ENCODE measurements at places on chromosomes 7 and 10.

GRCh38 chr10:95445837-95446486 is 115.2 kb downstream of the SORBS1 start:
- no peak for DNase-seq

DNA sequence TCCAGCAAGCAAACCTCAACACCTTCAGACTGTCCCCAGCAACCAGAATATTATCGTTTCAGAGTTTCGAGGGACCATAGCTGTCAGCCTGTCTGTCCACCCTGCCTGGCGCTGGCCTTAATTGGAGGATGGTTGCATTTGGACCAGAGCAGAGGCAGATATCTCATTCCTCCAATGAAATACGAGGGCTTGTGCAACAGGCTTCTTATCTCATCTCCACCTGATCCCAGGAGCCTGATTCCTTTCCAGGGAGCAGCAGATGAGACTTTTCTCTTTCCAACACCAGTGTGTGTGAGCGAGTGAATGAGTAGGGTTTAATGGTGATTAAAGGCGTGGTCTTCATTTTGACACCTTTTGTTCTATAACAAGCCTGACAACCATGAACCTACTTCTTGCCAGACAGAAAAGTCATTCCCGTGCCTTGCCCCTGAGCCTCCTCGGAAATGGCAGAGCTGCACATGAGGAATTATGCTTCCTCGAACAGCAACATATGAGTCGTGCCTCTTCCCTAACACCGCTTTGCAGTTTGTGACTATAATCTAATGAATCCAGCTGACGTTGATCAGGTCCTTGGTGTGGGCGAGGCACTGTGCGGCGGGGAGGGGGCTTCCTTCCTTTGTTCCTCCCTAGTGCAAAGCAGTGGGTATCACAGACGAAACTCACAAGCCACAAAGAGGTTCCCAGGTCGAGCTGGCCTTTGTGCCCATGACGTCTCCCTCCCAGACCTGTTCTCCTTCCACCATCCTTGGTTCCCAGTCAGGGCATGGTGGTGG is 147.4 kb downstream of the CUX1 start:
- no peak for DNase-seq

GRCh38 chr7:41142904-41143473 is 559.9 kb downstream of the INHBA start:
- DNase-seq = no peak

GRCh38 chr10:110209454-110209925 is 2.1 kb downstream of the MXI1 start:
- no peak for DNase-seq

GRCh38 chr10:86253091-86254072 is 113.2 kb downstream of the GRID1 start:
- DNase-seq = no peak

- no peak for DNase-seq
These were observed 41.9 kb downstream of the RNLS start for GRCh38 chr10:88541116-88541626.

DNA sequence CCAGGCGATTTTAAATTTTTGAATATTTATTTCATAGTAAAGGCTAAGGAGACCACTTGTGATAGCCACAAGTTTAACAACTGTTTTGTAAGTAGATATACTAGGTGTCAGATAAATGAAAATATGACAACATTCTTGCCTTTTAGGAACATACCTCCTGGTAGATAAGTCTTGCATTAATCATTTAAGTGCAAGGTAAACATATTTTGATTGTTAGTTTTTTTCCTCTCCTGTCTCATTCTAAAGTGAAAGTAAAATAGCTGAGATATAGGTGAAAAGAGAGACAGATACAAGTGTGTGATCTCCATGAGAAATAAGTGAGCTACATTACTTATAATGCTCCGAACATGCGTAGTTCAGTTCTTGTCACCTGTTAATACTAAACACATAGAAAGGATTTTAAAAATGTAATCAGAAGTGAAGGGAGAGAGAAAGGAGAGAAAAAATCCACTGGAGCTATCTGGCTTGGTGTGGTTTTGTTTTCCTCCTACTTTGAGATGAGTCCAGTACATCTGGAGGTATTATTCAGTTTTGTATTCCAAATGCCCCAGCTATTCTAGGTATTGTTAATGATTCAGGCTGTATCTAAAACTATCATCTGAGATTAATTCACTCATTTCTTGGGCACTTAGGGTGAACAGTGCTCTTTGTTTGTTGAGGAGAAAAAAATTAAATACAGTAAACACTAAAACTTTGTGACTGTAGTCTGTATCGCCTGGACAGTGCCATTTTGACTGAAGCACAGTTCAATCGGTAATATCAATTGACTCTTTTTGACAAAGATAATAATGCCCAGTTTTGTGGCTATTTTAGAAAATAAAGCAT is 21.2 kb downstream of the GLCCI1 start:
- no peak for DNase-seq

Measured in NCI-H1436 treated with DMSO at 0.1 percent for 48 hours (cell line).